ENCODE measurements at places on chromosomes 12 and 14. TPM values are rescaled to one million over a fixed set of nuclear protein-coding genes. Genes with fewer than 3 reads are reported as not detected.
A peak's percentile ranks its signal among the peaks of the same experiment; 100 is the strongest.

Gene EML5
- 1.1 TPM for total RNA-seq

Gene KRT75
- not detected for total RNA-seq

Gene SYCP3
- total RNA-seq: not detected

Gene BIN2
- not detected for total RNA-seq

Gene ZC2HC1C
- 9.2 TPM for total RNA-seq

Gene FAR2
- total RNA-seq: 9.0 TPM

Gene DPF3
- not detected for total RNA-seq

Gene TAS2R43
- total RNA-seq: not detected

Gene RNF212B
- not detected for total RNA-seq

DNA sequence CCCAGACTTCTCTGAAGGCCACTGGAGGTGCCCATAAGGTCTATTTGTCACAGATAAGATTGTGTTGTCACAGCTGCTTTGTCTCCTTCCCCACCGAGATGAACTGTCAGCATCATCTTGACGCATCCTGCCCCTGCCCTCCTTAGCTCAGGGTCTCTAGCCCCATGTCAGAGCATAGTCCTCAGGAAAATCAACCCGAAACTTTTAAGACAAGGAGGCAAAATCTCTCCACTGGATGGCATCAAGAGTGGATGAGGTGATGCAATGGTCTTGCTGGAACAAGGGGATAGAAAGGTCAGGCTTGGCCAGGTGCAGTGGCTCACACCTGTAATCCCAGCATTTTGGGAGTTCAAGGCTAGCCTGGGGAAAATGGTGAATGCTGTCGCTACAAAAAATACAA lies 8.2 kb downstream of the KRT79 start:
- no peak for DNase-seq

DNA sequence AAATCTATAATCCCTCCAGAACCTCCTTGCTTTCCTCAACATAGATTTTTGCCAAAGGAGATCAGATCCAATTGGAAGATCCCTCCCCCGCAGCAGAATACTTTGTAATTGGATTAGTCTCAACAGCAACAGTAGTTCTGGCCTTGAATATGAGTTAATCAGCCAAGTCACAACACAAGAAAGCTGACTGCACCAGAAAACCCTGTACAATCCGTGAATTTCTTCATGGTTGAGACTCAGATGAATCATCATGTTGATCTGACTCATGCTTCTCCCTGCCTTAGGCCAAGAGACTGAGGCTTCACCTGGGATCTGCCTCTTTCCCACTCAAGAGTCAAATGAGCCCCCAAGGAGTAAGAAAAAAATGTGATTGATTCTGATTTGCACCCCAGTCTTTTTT lies 3.0 kb upstream of the METTL17 start:
- DNase-seq: peak; percentile 92

DNA sequence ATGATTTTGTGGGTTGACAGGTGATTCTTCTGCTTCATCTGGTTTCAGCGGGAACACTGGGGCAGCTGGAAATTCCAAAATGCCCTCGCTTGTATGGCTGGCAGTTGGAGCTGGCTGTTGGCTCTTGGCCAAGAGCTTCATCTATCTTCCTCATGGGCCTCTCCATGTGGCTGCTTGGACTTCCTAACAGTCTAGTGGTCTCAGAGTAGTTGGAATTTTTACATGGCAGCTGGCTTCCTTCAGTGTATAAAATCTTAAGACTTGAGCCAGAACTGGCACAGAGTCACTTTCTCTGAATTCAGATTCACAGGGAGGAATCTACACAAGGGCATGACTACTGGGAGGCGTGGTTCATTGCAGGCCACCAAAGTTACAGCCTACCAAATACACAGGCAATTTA lies 204.9 kb upstream of the RMST start:
- no peak for DNase-seq

- no peak for DNase-seq
Measured at GRCh38 chr14:92937051-92937937, 14.3 kb downstream of the CHGA start.

DNA sequence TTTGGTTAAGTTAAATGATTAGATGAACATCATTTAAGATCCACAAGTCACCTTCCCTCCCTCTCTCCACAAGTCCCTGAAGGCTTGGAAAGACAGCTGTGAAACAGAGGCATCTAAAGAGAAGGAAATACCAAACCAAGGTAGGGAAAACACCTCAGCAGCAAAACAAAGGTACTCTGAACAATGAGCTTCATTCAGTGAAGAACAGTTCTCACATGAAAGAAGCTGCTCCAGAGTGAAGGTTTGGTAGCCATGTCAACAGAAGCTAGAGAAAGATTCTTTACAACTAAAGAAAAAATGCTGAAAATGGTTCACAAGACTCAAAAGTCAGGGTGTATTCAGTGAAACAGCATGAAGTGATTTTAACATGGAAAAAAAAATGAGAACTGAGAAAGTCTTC lies 69.4 kb downstream of the FGD6 start:
- no peak for DNase-seq

DNA sequence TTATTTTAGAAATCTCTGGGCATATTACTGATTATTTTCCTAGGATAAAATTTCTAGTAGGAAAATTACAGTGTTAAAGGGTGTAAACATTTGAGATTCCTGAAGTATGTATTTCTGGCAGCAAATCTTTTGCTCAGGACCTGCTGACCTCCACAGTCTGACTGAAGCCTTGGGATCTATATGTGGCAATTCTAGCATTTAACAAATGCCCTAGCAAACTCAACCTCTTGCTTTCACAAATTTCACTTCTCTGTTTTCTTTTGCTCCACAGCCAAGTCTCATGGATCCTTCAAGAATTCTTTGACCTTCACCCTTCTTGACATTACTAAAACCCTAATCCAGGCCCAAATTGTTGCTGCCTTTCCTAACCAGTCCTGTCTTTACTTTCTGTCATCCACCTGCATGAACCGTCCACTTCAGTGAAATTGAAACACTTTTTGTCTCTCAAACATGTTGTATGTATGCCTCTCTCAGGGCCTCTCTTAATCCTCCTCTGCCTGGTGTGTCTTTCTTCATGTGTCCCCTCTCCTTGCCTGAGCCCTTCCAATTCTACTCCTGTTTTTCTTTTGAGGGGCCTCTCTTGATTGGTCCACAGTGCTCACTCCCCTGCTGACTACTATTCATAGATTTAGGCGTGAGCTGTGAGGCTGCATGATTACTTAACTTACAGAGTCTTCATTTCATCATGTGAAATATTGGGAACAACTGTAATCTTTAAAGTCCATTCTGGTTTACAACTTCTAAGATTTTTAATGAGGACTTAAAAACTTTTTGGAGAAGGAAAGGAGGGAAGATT lies 5.1 kb upstream of the DYRK4 start:
- DNase-seq: no peak

GRCh38 chr12:81084811-81085350 lies 7.0 kb downstream of the ACSS3 start:
- DNase-seq: no peak

DNA sequence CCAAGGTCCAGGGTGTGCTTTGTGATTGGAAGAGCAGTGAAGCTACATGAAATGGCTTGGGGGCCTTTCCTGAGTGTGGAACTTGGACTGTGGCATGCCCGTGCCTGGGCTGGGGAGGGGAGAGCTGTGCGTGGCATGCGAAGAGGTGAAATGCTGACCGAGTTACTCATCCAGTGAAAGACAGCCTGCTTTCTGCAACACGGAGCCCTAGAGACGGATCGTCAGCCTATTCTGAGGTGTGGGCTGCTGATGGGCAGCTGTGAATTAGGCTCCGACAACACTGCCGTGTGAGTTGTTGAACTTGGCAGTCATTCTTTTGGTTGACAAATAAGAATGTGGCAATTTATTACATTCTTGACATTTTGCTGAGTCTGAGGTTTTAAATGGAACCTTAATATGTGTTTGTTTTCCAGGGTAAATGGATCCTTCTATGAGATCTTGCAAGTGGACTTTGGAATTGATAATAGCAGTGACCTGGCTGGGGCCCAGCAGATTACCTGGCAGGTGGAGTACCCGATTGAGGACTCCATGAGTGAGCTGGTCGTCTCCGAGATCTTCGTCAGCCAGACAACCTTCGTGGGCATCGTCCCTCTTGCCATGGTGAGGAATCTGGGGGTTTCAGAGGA lies 453.9 kb downstream of the AACS start:
- DNase-seq: no peak

GRCh38 chr12:57611108-57611826 lies at the start of gene ARHGEF25:
Gene ARHGEF25 (plus strand): TSS chr12:57611435. CDS start chr12:57611895, 460 bp downstream.
- DNase-seq: no peak

- DNase-seq: no peak
Measured at GRCh38 chr12:6899427-6899826, 5.2 kb upstream of the LRRC23 start.

DNA sequence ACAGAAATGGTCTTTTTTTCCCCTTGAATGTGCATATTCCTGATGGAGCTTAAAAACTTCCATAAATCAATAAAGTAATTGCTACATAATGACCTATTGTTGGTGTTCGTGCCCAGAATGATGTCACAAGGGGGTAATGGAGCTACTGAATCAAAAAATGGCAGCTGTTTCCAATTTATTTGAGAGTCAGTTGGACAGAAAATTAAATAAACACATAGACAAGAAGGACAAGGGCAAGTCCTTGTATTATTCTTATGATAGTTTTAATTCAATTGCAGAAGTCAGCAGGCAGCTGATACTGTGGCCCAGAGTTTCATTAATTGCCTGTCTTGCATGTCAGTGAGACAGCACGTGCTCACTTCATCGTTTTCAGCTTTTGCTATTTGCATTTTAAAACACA lies 473.5 kb downstream of the ETNK1 start:
- no peak for DNase-seq

- no peak for DNase-seq
Measured at GRCh38 chr12:45498645-45499044, 230.9 kb upstream of the ARID2 start.

- no peak for DNase-seq
Measured at GRCh38 chr14:104087505-104087904, 2.0 kb downstream of the ASPG start.

GRCh38 chr14:96191353-96191752 lies 13.3 kb upstream of the BDKRB2 start:
- no peak for DNase-seq

- DNase-seq: no peak
Measured at GRCh38 chr14:91350483-91350812, 67.2 kb downstream of the CCDC88C start.

DNA sequence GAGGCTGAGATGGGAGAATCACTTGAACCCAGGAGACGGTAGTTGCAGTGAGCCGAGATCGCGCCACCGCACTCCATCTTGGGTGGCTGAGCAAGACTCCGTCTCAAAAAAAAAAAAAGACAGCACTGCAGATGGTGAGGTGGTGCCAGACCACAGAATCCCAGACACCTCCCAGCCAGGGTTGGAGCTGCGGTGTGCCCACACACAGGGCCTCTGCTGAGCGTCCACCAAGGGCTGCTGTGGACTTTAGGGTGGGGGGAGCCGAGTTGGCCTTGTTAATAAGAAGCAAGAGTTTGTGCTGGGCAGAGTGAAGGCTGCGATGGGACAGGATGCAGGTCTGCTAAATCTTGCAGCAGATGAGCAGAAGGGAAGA lies 14.2 kb downstream of the KMT5A start:
- DNase-seq: no peak

- no peak for DNase-seq
Measured at GRCh38 chr12:122788387-122788786, 14.0 kb downstream of the CCDC62 start.

Measured in kidney epithelial cell (primary cell).